ENCODE measurements at places on chromosomes 3 and 15.

DNA sequence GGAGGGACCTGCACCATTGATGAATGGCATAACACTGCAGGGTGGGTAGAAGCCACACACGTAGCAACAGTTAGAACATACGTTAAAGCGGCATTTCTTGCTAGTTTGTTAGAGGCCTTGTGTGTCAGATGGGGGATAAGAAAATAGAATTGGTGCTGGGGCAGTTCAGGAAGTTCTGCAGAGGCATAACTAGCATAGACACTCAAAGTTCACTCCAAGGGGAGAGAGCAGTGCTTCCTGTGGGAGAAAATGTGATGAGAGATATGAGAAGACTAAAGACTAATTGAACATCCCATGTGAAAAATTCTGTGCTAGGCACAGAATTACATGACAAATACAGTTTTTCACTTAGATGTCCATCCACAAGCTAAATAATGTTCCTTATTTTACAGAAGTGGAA lies 327.1 kb downstream of the ZNF621 start:
- no peak overlapping the region for H3K27ac ChIP-seq
- H3K4me1 ChIP-seq = peaks cover 15% of the 10 kb centered on the region
- H3K27me3 ChIP-seq = no peaks in the 10 kb centered on the region
- H3K36me3 ChIP-seq = no peaks in the 10 kb centered on the region
- H3K4me3 ChIP-seq = no peak overlapping the region

GRCh38 chr3:190192739-190193138 lies 72.0 kb upstream of the P3H2 start:
- DNase-seq = no peak
- no peak overlapping the region for H3K4me3 ChIP-seq
- H3K36me3 ChIP-seq = no peaks in the 10 kb centered on the region
- no peaks in the 10 kb centered on the region for H3K27me3 ChIP-seq

DNA sequence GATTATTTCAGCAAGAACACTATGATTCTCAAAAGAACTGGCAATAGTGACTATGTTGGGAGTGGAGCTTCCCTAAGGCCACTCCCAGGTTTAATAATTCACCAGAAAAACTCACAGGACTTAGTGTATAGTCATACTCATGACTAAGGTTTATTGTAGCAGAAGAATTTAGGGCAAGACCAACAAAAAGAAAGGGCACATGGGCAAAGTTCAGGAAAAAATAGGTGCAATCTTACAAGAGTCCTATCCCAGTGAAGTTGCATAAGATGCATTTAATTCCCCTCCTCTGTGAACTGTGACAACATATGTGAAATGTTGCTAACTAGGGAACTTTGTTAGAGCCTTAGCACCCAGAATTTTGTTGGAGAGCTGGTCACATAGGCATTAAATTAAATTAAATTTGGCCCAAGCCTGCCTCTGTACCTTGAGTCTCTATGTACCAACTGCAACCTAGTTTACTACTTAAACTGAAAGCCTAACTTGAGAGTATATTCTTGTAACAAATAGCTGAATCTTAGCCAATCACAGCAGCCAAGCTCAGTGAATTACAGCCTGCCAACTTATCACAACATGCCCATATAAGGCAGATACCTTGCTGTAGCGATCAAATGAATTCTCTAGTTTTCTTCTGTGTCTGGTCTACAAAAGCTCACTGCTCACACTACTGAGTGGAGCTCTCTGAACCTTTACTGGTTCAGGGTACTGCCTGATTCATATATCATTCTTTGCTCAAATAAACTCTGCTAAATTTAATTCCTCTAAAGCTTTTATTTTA lies 386.2 kb upstream of the ARHGEF26 start:
- 0 out of 2 replicates have a peak, but pooled peaks cover 5% of the 10 kb centered on the region for H3K36me3 ChIP-seq
- no peak overlapping the region for H3K4me3 ChIP-seq
- no peaks in the 10 kb centered on the region for H3K4me1 ChIP-seq

- H3K36me3 ChIP-seq = no peaks in the 10 kb centered on the region
- H3K4me3 ChIP-seq = no peak overlapping the region
These were observed 83.6 kb downstream of the FAIM start for GRCh38 chr3:138692152-138692551.

- H3K36me3 ChIP-seq = peaks cover 41% of the 10 kb centered on the region
- no peak overlapping the region for H3K4me3 ChIP-seq
- no peak overlapping the region for H3K27ac ChIP-seq
- no peaks in the 10 kb centered on the region for H3K4me1 ChIP-seq
- H3K27me3 ChIP-seq = no peaks in the 10 kb centered on the region
These were observed 58.0 kb upstream of the CRTC3 start for GRCh38 chr15:90471769-90472168.

DNA sequence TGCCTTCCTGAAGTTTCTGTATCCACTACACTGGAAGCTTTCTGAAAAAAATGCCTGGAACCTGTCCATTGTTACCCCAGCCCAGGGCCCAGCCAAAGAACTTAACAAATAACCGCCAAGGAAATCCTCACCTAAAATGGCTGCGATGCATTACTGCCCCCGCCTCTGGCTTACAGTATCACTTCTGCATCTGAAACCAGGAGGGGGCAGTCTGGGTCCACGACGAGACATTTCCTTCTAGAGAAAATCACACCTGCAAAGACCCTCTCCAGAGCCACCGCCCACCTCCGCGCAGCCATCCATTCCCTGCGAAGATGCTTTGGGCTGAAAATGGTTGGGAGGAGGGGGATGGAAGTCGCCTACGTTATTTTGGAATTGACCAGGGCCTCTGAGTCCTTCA lies 22.4 kb upstream of the CELF6 start:
- no peaks in the 10 kb centered on the region for H3K36me3 ChIP-seq
- no peaks in the 10 kb centered on the region for H3K27me3 ChIP-seq
- H3K4me1 ChIP-seq = peaks cover 4% of the 10 kb centered on the region
- H3K27ac ChIP-seq = no peak overlapping the region
- H3K4me3 ChIP-seq = no peak overlapping the region

- peaks cover 71% of the 10 kb centered on the region for H3K4me1 ChIP-seq
- no peaks in the 10 kb centered on the region for H3K27me3 ChIP-seq
- no peak overlapping the region for H3K4me3 ChIP-seq
- H3K27ac ChIP-seq = no peak overlapping the region
- DNase-seq = no peak
- H3K36me3 ChIP-seq = no peaks in the 10 kb centered on the region
These were observed 33.1 kb downstream of the RNU5B-1 start for GRCh38 chr15:65337436-65338070.

DNA sequence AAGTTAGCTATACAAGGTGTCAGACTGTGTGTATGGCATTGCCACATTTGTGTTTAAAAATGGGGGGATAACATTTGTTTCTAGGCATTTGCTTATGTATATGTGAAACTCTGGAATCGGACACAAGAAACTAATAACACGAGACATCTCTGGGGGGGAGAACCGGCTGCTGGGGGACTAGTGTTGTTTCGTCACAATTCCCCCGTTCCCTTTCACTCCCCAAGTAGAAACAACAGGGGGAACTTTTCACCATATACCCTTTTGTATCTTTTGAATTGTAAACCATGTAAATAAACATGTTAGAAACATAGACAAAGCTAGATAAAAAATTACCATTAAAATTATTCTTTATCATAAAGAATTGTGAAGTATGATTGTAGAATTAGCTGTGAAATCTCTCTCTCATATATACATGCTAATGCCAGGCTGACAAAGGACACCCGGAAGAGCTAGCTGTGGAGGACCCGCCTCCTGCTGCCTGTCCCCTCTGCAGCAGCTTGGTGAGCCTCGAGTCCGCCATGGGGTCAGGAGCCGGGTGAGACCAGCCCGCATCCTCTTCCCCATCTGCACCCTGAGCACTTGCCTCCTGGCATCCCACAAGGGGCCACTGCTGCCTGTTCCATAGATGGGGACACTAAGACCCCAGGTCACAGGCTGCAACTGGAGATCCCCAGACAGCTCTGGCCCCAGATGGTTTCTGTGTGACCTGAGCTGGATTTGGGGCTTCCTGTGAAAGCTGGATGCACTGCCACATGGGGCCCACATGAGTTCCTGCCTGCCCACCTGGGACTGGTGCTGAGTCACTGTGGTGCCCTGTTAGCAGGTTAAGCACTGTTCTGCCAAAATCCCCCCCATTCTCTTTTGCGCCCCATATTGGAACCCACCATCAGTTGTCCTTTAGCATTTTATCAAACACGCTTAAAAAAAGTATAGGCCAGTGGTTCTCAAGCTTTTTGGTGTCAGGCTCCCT lies 91.6 kb downstream of the IQSEC1 start:
- no peak overlapping the region for H3K27ac ChIP-seq
- H3K4me1 ChIP-seq = peaks cover 29% of the 10 kb centered on the region
- no peak overlapping the region for H3K4me3 ChIP-seq
- DNase-seq = no peak

DNA sequence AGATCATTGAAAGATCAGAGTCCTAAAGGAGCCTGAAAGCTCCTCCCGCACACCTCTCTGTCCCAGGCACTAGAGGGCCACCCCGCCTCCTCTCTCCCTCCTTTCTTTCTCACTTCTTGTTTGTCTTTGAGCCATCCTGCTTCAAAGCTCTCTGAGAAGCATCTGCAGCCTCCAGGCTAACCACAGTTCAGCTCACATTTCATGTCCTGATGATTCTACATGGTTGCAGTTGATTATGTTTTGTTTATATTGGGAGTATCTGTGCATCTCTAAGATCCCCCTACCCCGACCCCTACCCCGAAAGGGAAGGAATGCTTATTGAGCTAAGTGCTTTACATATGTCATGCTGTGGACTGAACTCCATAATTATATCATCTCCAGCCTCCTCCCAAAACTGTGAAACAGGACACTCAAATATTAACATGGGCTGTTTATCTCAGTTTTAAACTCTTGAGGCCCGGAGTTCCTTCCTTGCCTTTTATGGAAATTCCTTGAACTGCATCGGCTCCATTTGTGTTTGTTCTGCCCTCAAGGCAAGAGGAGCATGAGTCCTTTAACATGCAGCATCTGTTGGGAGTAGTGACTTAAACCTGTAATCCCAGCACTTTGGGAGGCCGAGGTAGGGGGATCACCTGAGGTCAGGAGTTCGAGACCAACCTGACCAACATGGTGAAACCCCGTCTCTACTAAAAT lies 30.9 kb downstream of the MGLL start:
- H3K27ac ChIP-seq = no peak overlapping the region
- no peaks in the 10 kb centered on the region for H3K36me3 ChIP-seq
- DNase-seq = peak; percentile 67

- H3K27me3 ChIP-seq = no peaks in the 10 kb centered on the region
- H3K4me1 ChIP-seq = no peaks in the 10 kb centered on the region
- no peaks in the 10 kb centered on the region for H3K36me3 ChIP-seq
- no peak overlapping the region for H3K27ac ChIP-seq
- no peak overlapping the region for H3K4me3 ChIP-seq
- DNase-seq = no peak
These were observed 74.8 kb upstream of the RPL32 start for GRCh38 chr3:12916159-12916558.

GRCh38 chr3:124939661-124940060 lies 5.1 kb upstream of the MUC13 start:
- no peaks in the 10 kb centered on the region for H3K4me1 ChIP-seq
- H3K27ac ChIP-seq = no peak overlapping the region
- H3K36me3 ChIP-seq = no peaks in the 10 kb centered on the region

DNA sequence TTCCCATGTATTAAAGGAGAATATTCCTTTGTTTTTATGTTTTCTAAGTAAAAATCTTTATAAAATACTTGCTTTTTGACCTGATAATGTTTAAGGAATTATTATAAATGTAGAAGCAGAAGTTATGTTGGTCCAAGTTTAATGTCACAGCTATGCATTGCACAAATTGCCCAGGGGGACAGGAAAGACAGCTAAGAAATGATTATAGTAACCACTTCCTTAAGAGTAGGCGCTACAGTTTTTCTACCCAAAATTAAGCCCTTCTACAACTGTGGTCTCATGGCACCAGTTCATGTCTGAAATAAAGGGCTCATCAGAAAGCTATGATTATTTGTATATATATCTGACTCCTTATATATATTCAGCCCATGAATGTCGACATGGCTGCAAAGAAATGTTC lies 176.4 kb downstream of the GBE1 start:
- H3K27ac ChIP-seq = no peak overlapping the region
- H3K4me1 ChIP-seq = peaks cover 4% of the 10 kb centered on the region
- no peak for DNase-seq
- no peaks in the 10 kb centered on the region for H3K36me3 ChIP-seq
- no peak overlapping the region for H3K4me3 ChIP-seq
- H3K27me3 ChIP-seq = no peaks in the 10 kb centered on the region

GRCh38 chr15:68793776-68794175 lies 26.9 kb downstream of the ANP32A start:
- peaks cover 81% of the 10 kb centered on the region for H3K4me1 ChIP-seq
- no peak overlapping the region for H3K27ac ChIP-seq
- no peaks in the 10 kb centered on the region for H3K27me3 ChIP-seq
- no peak overlapping the region for H3K4me3 ChIP-seq
- no peak for DNase-seq
- no peaks in the 10 kb centered on the region for H3K36me3 ChIP-seq

- no peak for DNase-seq
- no peak overlapping the region for H3K4me3 ChIP-seq
- no peaks in the 10 kb centered on the region for H3K36me3 ChIP-seq
- no peak overlapping the region for H3K27ac ChIP-seq
- no peaks in the 10 kb centered on the region for H3K27me3 ChIP-seq
- H3K4me1 ChIP-seq = no peaks in the 10 kb centered on the region
These were observed 38.0 kb upstream of the TM4SF1 start for GRCh38 chr3:149415484-149415883.

GRCh38 chr15:101505610-101506337 lies 16.3 kb upstream of the PCSK6 start:
- no peaks in the 10 kb centered on the region for H3K36me3 ChIP-seq
- no peak for DNase-seq
- no peaks in the 10 kb centered on the region for H3K27me3 ChIP-seq
- no peak overlapping the region for H3K4me3 ChIP-seq
- H3K27ac ChIP-seq = no peak overlapping the region

DNA sequence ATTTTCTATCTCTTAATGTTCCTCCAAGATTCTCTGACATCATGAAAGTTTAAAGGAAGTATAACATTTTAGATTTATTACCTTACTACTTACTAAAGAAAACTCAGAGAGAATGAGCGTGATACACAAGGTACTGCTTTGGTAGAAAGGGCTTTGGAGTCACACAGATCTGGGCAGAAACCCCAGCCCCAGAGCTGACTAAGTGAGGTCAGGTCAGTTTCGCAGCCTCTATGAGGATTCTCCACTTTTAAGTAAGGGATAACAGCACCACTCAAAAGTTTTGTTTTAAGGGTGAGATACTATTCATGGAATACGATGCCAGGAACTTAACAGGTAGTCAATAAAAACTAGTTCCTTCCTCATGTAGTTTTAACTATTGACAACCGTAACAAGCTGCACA lies 76.1 kb downstream of the CLDN11 start:
- no peaks in the 10 kb centered on the region for H3K27me3 ChIP-seq
- no peaks in the 10 kb centered on the region for H3K36me3 ChIP-seq
- no peak overlapping the region for H3K27ac ChIP-seq
- peaks cover 7% of the 10 kb centered on the region for H3K4me1 ChIP-seq
- no peak for DNase-seq
